CMK (cell line): ENCODE measurements at places on chromosomes 4 and X.

- DNase-seq: no peak
Measured at GRCh38 chrX:118207831-118208453, 91.3 kb upstream of the KLHL13 start.

DNA sequence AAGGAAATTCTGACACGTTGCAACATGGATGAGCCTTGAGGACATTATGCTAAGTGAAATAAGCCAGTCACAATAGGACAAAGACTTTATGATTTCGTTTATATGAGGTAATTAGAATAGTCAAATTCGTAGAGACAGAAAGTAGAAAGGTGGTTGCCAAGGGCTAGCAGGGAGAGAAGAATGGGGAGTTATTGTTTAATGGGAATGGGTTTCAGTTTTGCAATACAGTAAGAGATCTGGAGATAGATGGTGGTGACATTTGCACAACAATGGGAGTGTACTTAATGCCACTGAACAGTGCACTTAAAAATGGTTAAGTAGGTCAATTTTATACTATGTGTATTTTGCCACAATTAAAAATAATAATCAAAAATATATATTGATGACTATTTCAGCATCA lies 43.4 kb upstream of the TMEM154 start:
- DNase-seq: no peak

GRCh38 chrX:53678667-53679066 lies 7.9 kb downstream of the HUWE1 start:
- no peak for DNase-seq

GRCh38 chr4:89316931-89317366 lies 9.3 kb upstream of the GPRIN3 start:
- DNase-seq: no peak

DNA sequence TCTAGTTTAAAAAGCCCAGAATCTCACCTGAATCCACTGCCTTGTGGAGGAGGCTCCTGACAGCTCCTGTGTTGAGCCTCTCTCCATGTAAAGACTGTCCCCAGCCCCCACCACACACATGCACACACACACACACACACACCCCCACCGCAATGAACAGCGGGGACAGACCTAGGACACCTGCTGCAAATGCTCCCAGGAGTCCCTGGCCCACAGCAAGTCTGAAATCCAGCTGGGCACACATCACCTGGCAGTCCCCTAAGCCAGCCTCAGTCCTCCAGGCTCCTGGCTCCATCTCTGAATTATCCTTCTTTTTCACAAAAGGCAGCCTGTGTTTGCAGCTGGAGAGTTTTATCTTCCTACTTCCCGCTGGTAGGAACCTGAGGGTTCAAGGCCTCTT lies 6.6 kb upstream of the FAM53A start:
- no peak for DNase-seq
